NCI-H2107 (cell line): ENCODE measurements at places on chromosomes 13 and 19.

DNA sequence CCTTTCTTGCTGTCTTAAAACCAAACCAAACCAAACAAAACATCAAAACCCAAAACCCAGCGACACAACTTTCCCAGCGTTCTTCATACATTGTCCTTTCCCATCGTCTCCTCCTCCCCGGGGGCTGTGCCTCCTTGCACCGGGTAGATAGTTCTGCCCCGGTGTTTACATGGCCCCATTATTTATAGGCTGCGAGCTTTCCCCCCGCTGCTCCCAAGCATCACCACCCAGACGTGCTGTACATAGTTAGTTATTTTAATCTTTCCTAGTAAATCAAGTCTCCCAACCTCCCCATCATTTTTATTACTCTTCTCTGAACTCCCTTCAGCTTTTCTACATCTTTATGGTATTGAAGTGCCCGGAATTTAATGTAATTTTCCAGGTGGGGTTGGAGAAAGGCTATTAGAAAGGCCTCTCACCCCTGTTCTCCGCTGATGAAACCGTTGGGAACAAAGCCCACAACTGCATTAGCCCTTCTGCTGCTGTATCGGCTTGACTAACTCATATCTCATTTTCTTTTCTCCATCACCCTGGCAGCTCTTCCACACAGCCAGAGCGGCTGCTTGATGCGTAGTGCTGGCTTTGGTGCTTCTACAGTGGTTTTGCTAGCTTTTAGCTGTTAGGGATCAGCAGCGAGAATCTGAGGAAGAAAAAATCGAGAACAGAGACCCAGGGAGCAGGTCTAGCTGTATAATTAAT lies 53.1 kb downstream of the FGF9 start:
- no peak for DNase-seq

DNA sequence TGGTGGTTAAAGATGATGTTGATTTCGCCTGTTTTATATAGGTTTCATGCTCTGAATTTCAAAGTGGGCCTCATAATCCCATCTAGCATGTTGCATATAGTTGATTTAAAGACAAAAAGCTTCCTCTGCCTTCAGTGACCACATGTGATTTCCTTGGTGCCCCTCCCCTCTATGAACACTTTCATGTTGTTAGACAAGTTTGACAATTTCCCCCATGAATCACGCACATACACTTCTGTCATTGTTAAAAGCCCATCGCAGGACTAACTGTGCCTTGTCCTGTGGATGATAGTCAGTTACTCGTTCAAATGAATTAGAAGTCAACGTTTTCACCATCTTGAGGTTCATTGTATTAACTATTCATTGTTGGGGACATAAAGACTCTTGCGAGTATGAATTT lies 6.7 kb downstream of the TNFSF11 start:
- no peak for DNase-seq

DNA sequence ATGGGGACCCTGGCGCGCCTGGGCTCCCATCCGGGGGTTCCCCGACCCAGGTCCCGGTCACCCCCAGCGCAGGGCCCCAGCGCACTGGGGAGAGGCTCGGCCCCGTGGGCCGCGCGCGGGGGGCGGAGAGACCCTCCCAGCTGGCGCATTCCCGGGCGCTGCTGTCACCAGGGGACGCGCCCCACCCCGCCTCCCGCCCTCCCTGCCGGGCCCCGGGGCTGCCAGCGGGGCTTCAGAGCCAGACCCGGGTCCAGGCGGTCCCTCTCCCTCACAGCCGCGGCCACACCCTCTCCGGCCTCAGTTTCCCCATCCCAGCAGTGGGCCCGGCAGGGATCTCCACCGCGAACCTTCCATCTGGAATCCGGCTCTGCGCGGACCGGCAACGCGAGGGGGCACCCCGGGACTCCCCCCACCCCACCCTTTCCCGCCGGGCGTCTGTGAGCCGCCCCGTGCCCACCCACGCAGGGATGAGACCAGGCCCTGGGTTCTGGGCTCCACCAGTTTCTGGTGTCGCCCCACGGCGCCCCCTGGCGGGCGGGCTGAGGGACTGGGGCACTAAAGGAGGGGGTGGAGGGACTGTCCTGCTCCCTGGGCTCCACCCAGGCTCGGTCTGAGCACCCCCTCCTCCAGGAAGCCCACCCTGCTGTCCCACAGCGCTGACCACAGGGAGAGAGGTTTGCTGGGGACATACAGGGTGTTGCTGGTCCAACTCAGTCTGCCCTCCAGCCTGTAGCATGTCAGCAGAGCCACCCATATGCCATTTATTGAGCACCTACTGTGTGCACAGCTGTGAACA lies 878 bp upstream of the ADAMTSL5 start:
- DNase-seq: no peak

DNA sequence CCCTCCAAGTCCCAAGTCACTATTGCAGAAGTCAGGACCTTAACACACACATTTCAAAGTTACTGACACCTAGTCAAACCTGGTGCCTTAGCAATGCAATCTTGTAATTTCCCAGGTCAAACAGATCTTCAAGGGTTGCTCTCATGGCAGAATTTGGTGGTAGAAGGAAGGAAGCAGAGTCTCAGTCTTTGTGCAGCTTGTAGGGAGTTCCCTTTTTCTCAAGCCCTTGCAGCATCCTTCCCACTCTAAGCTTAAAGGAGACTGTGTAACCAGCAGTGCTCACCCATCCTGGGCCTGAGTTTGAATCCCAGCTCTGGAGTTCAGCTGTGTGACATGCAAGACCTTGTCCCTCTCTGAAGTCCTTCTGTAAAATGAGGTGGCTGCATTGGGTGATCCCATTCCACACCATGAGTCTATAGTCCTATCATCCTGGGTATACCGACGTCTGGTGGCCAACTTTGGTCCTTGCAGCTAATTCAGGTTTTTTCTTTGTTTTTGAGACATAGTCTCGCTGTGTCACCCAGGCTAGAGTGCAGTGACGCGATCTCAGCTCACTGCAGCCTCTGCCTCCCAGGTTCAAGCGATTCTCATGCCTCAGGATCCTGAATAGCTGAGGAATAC lies 9.8 kb downstream of the SIGLEC10 start:
- DNase-seq: no peak

DNA sequence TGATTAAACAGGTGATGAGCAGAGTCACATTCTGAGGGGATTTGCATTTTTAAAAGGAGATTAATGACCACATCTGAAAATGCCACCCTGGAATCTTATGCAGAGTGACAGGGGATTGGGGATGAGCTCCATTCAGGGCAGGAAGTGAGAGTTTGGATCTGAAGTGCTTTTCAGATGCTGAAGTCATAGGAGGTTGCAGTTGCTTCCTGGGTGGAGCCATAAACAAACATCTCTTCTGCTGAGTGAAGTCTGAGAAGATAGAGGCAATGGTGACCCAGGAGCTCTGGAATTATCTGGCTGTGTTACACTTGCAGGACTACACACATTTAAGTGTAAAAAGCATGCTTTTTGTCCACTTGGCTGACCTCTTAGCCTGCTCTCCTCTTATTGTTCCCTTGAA lies 51.4 kb upstream of the PSG8 start:
- DNase-seq: no peak

GRCh38 chr13:113324398-113324797 lies 27.4 kb downstream of the LAMP1 start:
- DNase-seq: no peak

DNA sequence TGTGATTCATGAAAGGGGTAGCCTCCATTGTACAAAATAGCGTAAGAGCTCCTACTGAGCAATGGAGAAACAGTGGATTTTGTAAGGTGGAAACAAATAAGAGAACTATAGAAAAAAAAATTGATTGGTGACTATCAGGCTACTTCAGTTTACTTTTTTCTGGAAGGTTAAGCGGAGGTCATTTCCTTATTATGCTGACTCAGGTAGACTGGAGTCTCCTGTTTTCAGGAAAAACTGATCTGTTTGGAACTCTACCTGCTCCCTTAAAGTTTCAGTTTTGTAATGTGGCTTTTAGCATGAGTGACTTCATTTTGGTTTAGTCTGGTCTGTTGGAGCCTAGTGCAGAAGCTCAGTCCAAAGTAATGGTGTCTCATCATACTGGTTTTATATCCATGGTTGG lies 3.4 kb downstream of the ZNF607 start:
- DNase-seq: no peak

GRCh38 chr13:30339738-30340330 lies 32.5 kb upstream of the KATNAL1 start:
- no peak for DNase-seq

DNA sequence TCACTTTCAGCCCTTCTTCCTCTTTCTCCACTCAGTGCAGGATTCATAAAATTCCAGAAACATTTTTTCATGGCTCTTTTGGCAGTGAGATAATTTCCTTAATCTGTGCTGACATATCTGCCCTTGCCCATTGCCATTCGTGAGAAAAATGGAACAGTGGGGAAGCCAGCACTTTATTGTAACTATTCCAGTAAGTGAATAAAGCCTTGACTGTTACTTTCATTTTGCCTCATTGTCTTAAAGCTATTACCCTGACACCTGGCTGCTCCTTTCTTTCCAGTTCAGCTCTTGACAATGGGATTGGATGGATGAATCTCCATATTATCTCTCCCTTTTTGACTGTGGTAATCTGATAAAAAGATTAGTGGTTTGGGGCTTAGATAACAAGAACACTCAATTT lies 1068.1 kb upstream of the PCDH20 start:
- DNase-seq: no peak
